ENCODE measurements at places on chromosomes 16 and 17. TPM values are rescaled to one million over a fixed set of nuclear protein-coding genes. Genes with fewer than 3 reads are reported as not detected.

GRCh38 chr17:40326014-40326831, 17.2 kb downstream of the RARA start:
- DNase-seq, result no peak

GRCh38 chr16:28279006-28279405, 13.3 kb upstream of the SBK1 start:
- DNase-seq, result no peak

- DNase-seq, result peak; percentile 82
Observed at GRCh38 chr16:78684655-78685375, 585.4 kb downstream of the WWOX start.

- DNase-seq, result peak; percentile 98
Observed at GRCh38 chr17:82267575-82268379, 5.7 kb downstream of the CSNK1D start.

GRCh38 chr17:50499270-50499669, 9.0 kb upstream of the MYCBPAP start:
- no peak for DNase-seq

DNA sequence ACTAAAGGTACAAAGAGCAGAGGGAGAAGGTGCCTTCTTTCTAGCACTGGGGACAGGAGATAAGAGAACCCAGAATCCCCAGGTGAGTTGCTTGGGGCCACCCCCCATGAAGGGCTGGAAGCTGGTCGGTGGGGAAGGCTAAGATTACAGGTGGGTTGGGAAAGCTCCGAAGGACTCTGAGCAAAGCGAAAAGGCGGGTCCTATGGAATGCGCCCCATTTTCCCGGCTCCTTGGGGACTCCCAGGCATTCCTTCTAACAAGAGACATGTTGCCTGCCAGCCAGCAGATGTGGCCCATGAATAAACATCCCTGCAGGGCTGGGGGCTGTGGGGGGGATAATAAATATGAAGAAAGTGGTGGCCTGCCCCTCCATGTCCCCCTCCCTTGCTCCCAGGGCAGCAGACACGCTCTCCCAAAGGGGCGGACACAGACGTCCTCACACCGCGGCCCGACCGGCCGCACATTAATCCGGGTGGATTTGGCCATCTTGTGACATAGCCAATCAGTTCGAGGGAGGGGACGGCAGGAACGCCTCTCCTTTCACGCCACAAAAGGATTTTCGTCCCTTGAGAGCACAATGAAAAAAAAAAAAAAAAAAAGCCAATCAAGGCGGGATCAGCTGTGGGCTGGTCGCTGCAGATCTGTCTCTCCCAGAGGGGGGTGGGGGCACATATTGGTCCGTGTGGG, 98.5 kb downstream of the SOX9 start:
- DNase-seq, result peak; percentile 17

DNA sequence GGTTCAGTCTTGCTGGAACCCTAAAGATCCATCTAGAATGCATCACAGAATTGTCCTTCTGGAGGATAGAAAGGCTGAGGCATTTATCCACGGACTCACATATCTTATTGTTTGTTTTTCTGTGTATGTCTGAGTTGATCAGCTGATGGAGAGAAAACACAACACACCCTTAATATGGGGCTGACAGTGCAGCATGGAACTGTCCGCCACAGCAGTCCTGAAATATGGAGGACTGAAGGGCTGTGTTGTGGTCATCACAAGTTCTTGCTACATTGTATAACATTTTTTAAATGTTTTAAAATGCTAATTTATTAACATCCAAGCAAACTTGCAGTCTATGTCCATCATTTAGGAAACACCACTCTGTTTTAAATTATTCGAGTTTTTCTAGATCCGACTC, 448.9 kb upstream of the ERCC4 start:
- no peak for DNase-seq

GRCh38 chr16:46731691-46732555, 16.2 kb downstream of the MYLK3 start:
- no peak for DNase-seq

- DNase-seq, result no peak
Observed at GRCh38 chr16:85520853-85521521, 92.1 kb upstream of the GSE1 start.

GRCh38 chr17:74219576-74220133, 6.3 kb downstream of the TTYH2 start:
- no peak for DNase-seq

DNA sequence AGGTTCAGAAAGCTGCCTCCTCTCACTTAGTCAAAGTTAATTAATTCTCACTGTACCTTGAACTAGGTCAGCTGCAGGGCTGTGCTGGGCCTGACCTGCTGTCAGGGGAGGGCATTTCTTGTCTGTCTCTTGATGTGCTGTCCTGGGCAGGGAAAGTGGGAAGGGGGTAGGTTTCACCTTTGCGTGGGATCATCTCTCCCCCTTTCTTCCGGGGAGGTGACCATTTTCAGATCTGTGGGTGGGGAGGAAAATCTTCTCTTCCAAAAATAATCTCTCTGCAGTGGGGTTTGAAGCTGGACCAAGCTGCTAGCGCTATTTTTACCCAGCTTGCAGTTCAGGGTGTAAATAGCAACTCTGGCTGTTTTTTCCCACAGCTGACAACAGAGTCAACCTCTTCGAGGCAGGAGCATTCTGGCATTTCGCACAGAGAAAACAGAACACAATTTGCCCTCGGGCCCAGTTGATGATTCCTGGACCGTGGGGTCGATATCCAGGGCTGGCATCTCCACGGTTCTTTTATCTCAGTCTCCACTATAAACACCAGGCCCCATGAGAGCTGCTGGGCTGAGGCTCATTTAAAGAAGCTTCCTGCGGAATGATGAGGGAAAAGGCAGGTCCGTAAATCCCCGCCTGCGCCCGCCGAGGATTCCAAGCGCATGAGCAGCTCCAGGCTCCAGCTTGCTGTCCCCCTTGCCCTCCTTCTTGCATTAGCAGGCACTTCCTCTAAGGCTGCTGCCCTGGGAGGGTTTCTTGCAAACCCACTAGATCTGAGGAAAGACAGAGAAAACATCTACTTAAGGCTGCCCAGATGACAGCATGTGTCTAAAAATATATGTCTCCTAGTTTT, 93.9 kb downstream of the YPEL2 start:
- DNase-seq, result peak; percentile 87

GRCh38 chr16:7584561-7584960, 251.9 kb downstream of the RBFOX1 start:
- no peak for DNase-seq

DNA sequence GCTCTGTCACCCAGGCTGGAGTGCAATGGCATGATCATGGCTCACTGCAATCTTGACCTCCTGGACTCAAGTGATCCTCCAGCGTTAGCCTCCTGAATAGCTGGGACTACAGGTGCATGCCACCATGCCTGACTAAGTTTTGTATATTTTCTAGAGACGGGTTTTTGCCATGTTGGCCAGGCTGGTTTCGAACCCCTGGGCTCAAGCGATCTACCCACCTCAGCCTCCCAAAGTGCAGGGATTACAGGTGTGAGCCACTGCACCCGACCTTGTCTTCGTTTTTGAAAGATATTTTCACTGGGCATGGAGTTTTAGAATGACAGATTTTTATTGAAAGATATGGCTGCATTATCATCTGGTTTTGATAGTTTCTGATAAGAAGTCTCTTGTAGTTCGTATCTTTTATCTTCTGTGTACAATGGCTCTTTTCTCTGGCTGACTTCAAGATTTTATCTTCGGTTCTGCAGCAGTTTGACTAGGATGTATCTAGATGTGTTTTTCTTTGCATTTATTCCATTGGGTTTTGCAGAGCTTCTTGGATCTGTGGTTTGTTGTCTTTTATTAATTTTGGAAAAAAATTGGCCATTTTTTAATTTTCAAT, 14.6 kb downstream of the ADGRG5 start:
- no peak for DNase-seq

- no peak for DNase-seq
Observed at GRCh38 chr16:27318392-27319256, 4.8 kb downstream of the IL4R start.

- peak; percentile 78 for DNase-seq
Observed at GRCh38 chr17:10198509-10199249, at the start of gene GAS7. Gene GAS7, minus strand, starts transcription at chr17:10198606.

- DNase-seq, result no peak
Observed at GRCh38 chr17:8117367-8117979, 841 bp downstream of the ALOXE3 start.

GRCh38 chr17:27233776-27234175, 60.1 kb upstream of the WSB1 start:
- DNase-seq, result no peak

DNA sequence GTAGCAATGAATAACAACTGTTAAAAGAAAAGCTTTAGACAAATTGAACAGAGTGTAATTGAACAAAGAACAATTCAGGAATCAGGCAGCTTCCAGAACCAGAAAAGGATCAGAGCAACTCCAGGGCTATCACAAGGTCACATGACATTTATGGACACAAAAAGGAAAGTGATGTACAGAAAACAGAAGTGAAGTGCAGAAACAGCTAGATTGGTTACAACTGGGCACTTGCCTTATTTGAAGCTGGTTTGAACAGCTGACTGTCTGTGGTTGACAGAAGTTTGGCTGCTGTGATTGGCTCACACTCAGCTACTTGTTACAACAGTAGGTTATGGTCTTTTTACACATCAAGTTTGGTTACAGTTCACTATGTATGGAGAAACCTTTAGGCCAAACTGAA, 14.8 kb downstream of the EFCAB5 start:
- DNase-seq, result no peak

GRCh38 chr17:55911186-55911585, 160.3 kb downstream of the PCTP start:
- no peak for DNase-seq

DNA sequence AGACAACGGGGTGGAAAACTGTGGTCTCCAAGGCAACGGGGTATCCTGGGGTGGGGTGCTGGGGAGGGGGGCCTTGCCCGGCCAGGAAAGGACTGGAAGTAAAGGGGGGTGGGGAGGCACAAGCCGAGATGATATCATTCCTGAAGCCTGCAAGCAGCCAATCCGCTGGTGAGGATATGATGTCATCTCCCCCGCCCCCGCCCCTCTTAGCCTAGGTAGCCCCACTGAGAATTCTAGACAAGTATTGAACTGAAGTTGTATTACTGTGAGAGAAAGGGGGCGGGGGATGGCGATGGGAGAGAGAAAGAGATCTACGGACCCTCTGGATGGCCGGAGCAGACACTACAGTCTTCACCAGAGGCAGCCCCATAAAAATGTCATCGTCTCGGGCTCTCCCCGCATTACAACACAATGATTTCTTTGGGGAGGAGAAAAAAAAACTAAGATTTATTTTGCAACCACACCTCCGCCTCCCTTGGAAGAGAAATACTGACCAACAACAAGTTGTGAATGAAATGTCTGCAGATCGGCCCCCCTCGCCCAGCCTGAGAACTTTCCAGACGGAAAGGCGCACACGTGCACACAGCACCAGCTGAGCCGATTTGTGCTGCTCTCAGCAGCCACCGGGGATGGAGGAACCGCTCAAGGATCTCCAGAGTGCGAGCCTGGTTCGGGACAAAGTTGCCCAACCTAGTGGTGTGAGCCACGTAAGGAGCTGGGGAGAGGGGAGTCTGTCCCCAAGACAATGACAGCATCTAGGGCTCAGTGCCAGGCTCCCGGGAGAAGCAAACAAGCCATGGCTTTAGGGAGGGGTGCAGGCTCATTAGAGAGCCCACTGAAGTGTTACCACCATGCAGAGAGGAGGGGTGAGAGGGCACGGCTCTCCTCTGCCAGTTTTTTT, 222.1 kb downstream of the SOX9 start:
- peak; percentile 65 for DNase-seq

The CLEC10A gene
- total RNA-seq, result not detected

The KRTAP9-2 gene
- not detected for total RNA-seq

The CXCL16 gene
- 1.6 TPM for total RNA-seq

The LGALS9 gene
- 1.3 TPM for total RNA-seq

The KRT33A gene
- not detected for total RNA-seq

All from GM23248 (cell line).